ENCODE measurements at places on chromosomes 7 and 10. TPM values are rescaled to one million over a fixed set of nuclear protein-coding genes. Genes with fewer than 3 reads are reported as not detected.

PLXNA4 gene
- 20.1 TPM for total RNA-seq

KIAA1549 gene
- 3.9 TPM for total RNA-seq

IFIT1 gene
- total RNA-seq, result 12.6 TPM

HMX3 gene
- total RNA-seq, result not detected

HSPA12A gene
- 8.4 TPM for total RNA-seq

HGF gene
- total RNA-seq, result 33.2 TPM

PGAM2 gene
- 0.26 TPM for total RNA-seq

PI4K2A gene
- total RNA-seq, result 20.1 TPM

MSS51 gene
- total RNA-seq, result 0.35 TPM

ANXA11 gene
- total RNA-seq, result 137 TPM

IKZF1 gene
- not detected for total RNA-seq

MGAM2 gene
- not detected for total RNA-seq

MINDY4 gene
- 5.9 TPM for total RNA-seq

SLC35G1 gene
- 2.2 TPM for total RNA-seq

NEUROG3 gene
- total RNA-seq, result not detected

TMEM236 gene
- total RNA-seq, result under 0.01 TPM

HIP1 gene
- total RNA-seq, result 11.8 TPM

ARHGAP22 gene
- 6.0 TPM for total RNA-seq

RINT1 gene
- 16.2 TPM for total RNA-seq

DNAJB9 gene
- 35.5 TPM for total RNA-seq

SUGCT gene
- 11.1 TPM for total RNA-seq

RAPGEF5 gene
- total RNA-seq, result 0.85 TPM

MCM10 gene
- total RNA-seq, result 1.2 TPM

ENO4 gene
- total RNA-seq, result 0.17 TPM

NDUFB2 gene
- total RNA-seq, result 240 TPM

EMX2 gene
- 0.12 TPM for total RNA-seq

ITGA8 gene
- total RNA-seq, result 0.94 TPM

ACSL5 gene
- 6.5 TPM for total RNA-seq

PLCE1 gene
- total RNA-seq, result 6.0 TPM

CHCHD2 gene
- 339 TPM for total RNA-seq

CFTR gene
- total RNA-seq, result not detected

IFIT2 gene
- 4.7 TPM for total RNA-seq

VENTX gene
- total RNA-seq, result not detected

TRPV5 gene
- total RNA-seq, result not detected

ENKUR gene
- not detected for total RNA-seq

MBLAC1 gene
- 3.1 TPM for total RNA-seq

ANXA8L1 gene
- total RNA-seq, result 9.3 TPM

GPR26 gene
- not detected for total RNA-seq

NUTM2D gene
- total RNA-seq, result 2.0 TPM

CALHM3 gene
- total RNA-seq, result not detected

NPVF gene
- total RNA-seq, result not detected

CCDC6 gene
- total RNA-seq, result 35.1 TPM

CTNNA3 gene
- total RNA-seq, result not detected

LRMDA gene
- 0.12 TPM for total RNA-seq

NAT16 gene
- total RNA-seq, result not detected

All from pericardium fibroblast (primary cell).